Activated CD8-positive, alpha-beta memory T cell treated with anti-CD3 and anti-CD28 coated beads for 1 hour (primary cell): ENCODE measurements at places on chromosomes 3 and 15.

GRCh38 chr3:66497985-66498671 lies 2.7 kb downstream of the LRIG1 start:
- no peak for DNase-seq

GRCh38 chr15:60340207-60340921 lies 57.4 kb downstream of the ANXA2 start:
- no peak for DNase-seq

DNA sequence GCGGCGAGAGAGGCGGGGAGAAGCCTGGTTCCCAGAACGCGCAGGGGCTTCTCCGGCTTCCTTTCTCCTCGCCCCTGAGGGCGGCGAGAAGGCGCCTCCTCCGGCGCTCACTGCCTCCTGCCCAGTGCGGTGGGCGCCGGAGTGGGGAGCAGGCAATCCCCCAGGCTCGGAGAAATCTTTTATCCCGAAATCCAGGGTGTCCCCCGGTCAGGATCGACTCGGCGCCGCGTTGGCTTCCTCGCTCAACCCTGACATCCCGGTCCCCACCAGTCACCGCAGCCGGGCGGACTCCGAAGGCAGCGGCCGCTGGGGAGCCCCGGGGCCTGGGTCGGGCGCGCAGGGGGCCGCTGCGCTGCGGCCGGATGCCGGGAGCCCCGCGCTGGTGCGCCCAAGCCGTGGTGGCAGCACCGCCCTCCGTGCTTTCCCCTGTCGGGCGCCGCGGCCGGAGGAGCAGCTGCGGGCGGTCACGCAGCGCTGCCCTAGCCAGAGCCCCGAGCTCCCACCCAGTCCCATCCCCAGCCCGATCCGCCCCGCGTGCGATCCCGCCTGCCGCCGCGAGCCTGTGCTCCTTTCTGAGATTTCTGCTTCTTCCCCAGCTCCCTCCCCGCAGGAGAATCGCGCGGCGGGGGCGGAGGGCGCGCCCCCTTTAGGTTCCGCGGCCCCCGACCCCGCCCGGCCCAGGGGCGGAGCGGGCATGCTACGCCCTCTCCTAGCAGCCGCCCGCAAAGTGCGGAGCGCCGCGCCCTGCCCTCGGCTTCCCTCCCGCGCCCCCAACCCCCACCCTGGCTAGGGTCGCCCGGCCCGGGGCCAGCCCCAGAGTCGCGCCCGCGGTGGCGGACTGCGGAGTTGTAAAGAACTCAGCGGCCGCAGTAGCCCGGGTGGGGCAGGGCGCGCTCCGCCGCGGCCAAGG lies 683 bp upstream of the CACNA2D3 start:
- no peak for DNase-seq

- DNase-seq = no peak
Measured at GRCh38 chr3:88312256-88312655, 162.5 kb downstream of the C3orf38 start.

- DNase-seq = no peak
Measured at GRCh38 chr3:111362381-111363009, 179.5 kb upstream of the CD96 start.

DNA sequence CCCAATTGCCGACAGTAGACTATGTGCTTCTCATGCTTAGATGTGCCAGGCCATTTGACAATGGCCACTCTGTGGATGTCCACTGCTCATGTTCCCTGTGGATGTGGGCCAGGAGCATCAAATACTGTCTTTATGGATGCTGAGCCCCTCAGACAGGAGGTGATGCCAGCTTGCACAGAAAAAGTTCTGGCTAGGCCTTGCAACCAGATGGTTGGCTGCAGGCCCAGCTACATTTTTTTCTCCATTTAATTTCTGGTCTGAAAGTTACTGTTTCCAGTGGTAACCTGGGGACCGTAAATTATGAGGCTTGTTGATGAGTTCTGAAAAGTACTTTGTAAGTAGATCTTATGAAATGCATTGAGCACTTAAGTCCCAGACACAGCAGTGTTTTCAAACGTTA lies 228.5 kb downstream of the CHL1 start:
- DNase-seq = no peak

DNA sequence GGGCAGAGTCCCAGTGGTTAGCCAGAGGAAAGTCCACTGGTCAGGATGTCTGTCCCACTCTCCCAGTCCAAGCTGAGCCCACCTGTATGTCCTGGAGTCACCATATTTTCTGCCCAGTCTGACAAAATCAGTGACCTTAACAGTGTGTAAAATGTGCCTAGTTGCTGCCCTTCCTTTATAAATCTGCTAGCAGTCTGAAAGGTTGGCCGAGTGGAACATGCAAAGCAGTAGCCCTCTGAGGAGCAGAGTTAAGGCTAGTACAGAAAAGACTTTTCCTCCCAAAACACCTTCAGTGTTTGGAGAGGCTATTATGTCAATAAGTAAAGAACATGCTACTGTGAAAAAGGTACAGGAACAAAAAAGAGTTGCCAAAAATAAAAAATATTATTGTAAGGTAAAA lies 15.3 kb downstream of the TTC21A start:
- DNase-seq = no peak

GRCh38 chr15:26455828-26456227 lies 317.0 kb downstream of the GABRB3 start:
- DNase-seq = no peak

GRCh38 chr15:67026610-67026967 lies 38.8 kb upstream of the SMAD3 start:
- no peak for DNase-seq

- no peak for DNase-seq
Measured at GRCh38 chr3:194277786-194278130, 73.4 kb downstream of the CPN2 start.

GRCh38 chr3:58514405-58514804 lies 22.5 kb downstream of the KCTD6 start:
- DNase-seq = no peak

DNA sequence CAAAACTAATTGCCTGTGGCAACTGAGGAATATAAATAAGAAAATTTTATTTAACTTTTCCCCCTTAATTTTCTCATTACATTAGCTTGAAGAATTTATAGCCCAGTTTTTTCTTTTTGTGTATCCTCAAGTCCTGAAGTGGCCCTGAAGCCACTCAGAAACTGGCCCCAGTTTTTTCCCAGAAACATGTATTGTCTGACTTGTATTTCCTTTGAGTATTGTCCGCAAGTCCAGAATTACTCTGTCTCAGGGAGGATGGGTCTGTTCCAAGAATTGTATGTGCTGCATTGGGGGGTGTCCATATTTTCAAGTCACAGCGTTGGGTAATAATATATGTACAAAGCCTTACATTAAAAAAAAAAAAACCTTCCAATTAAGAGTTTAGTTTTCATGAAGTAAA lies 149.7 kb upstream of the IL12A start:
- DNase-seq = no peak

- DNase-seq = no peak
Measured at GRCh38 chr3:14957925-14958324, 10.5 kb downstream of the NR2C2 start.

- no peak for DNase-seq
Measured at GRCh38 chr3:149363053-149363452, 14.4 kb downstream of the TM4SF1 start.

GRCh38 chr15:76994001-76994400 lies 925 bp upstream of the PSTPIP1 start:
- no peak for DNase-seq

GRCh38 chr15:93027413-93027812 lies 61.6 kb downstream of the RGMA start:
- no peak for DNase-seq

DNA sequence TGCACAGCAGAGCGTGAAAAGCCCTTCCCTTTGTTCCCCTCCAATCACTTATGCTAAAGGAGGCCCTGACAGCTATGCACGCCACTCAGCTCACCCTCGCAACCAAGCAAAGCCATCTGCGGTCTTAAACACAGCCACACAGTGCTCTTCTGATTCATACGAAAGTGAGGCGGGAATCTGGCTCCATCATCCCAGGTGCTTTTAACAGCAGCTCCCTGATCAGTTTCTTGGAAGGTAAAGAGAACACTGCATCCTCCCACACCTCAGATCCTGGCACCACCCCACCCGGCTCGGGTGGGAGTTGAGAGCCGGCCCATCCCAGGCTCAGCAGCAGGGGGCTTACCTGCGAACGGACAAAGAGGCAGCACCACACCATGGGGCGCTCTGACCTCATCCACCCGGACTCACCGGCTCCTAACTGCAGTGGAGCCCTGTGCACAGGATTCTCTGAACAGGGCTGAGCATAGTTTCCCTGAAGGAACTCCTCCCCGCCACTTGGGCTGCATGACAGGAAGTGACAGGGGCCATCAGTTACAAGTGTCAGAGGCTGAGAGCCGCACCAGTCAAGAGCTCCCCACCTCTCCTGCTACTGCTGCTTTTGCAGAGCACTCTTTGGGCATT lies 114.3 kb upstream of the ARHGEF3 start:
- DNase-seq = peak; percentile 50

GRCh38 chr15:91051248-91051647 lies 28.9 kb upstream of the VPS33B start:
- no peak for DNase-seq

DNA sequence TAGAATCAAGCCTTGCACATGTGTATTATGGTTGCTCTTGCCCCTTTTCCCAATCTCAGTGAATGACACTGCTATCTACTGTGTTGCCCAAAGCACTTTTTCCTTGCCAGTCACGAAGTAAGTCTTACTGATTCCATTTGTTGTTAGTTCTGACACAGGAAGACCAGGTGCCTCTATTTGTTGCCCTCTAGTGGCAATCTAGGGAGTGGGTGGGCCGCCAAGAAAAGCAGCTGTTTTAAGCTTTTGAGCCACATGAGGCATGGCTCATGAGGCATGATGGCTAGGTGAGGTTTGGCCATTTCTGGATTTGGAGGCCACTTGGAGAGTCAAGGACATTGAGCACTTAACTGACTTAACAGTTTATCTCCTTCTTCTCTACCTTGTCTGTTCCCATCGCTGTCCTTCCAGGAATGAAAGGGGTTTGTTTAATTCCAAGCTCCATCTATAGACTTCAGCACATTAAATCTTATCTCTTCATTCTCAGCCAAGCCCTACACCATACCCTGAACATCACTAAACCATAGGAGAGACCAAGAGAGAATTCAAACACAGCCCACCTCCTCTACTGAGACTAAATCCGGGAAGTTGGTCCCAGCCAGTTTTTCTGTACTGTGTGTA lies 103.1 kb downstream of the HCN4 start:
- peak; percentile 14 for DNase-seq

GRCh38 chr3:133995264-133995663 lies 34.5 kb downstream of the SLCO2A1 start:
- DNase-seq = no peak

- DNase-seq = no peak
Measured at GRCh38 chr3:3648988-3649679, 150.1 kb upstream of the LRRN1 start.

DNA sequence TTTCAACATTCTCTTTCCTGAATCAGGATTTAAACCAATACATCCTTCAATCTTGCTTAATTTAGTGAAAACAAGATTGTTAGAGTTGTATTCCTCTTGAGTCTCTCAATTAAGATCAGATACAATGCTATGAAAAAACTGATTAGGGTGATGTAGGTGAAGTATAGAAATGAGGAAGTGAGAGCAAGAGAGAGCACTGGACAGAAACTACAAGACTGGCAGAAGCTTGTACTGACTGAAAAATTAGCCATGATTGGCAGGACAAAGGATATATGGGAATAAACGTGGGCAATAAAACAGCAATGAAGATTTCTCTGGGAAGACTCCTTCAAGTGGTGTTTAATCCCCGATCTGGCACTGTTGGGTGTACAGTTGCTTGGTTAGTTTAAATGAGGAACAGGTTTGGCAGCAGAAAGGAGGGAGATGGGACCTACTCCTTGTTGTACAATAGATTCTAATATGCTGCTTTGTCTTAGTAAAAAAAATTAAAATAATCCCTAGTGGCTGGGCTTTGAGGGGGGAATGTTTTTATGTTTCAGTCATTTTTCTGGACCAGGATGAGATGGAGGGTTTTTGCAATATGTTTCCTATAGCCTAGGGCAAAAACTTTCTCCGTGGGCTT lies 252.7 kb downstream of the SLC9A9 start:
- DNase-seq = no peak

DNA sequence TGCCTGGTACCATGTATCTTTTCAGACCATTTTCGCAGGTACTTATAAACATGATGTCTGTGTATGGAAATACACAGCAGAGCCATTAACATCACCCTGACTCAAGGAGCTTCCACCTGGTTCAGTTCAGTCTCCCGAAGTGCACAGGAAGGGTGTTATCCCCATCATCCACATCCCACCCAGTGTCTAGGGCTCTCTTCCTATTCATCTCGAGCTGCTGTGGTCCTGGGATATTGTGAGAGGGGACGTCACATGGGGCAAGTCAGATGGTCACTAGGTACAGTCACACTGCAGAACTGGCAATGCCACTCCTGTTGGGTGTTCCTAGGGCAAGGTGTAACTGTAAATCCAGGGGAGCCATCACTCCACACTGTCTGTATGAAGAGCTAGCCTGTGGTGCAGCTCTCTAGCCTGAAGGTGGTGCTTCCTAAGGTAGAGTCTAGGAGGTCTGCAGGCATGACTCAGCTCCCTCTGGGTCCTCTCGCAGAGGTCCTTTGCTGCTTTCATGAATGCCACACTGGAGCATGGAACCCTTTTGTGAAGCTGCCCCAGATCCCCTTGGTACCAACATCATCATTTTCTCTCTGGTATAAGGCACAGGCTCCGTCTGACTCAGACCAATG lies 13.9 kb downstream of the ISLR2 start:
- DNase-seq = no peak

- DNase-seq = no peak
Measured at GRCh38 chr15:89179966-89180875, 41.2 kb downstream of the RLBP1 start.

- peak; percentile 61 for DNase-seq
Measured at GRCh38 chr3:36944641-36945270, at the start of gene TRANK1. Gene TRANK1, minus strand, starts transcription at chr3:36945054. Its CDS starts 245 bp downstream, at chr3:36944809.

DNA sequence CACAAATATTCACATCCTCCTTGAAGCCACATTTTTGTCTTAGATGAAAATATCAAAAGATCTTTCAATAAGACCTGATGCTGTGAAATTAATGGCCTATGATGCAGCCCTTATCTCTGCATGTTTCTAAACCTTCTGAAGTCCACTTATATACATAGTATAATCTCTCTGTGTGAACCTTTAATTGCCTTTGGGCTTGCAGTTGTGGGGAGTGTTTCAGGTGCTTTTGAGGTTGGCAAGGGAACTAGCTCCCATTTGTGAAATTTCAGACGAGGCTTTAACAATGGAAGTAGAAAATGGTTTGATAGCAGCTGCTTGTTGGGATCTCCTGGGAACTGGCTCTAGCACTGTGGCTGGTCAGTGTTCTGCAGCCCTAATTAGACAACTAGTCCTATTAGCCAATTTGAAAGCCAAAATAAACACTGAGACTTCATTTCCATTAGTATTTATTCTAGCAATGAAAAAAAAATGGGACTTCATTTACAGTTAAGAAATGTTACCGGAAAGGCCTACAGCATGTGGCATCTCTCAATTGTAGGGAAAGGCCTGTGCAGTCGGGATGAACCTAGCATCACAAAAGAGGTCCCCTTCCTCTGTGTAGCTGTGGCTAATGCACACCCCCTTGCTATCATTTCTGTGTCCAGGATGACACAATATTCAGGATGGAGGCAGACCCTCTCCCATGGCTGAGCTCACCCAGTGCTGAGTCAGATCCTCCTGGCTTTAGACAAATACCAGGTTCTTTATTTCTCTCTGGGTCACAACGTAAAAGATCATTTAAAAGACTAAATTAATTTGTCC lies 140.7 kb upstream of the TRIM42 start:
- DNase-seq = no peak
